ENCODE measurements at places on chromosomes 7 and 10. TPM values are rescaled to one million over a fixed set of nuclear protein-coding genes. Genes with fewer than 3 reads are reported as not detected.

GTF2IRD1 gene
- 17.7 TPM for total RNA-seq

SPAG6 gene
- not detected for total RNA-seq

CYP2W1 gene
- not detected for total RNA-seq

CYREN gene
- 90.6 TPM for total RNA-seq

SEMA3D gene
- 0.07 TPM for total RNA-seq

Data from A549 treated with AZD2906 at 1 μM for 4 hours (cell line).